ENCODE measurements at places on chromosomes 7 and 10. TPM values are rescaled to one million over a fixed set of nuclear protein-coding genes. Genes with fewer than 3 reads are reported as not detected.

Gene PON1
- 2.3 TPM for polyA plus RNA-seq

Gene PYROXD2
- polyA plus RNA-seq = 14.4 TPM

Gene WDR86
- 12.0 TPM for polyA plus RNA-seq

Gene LIPJ
- polyA plus RNA-seq = 0.10 TPM

Gene ACTL6B
- 2.9 TPM for polyA plus RNA-seq

Gene LGI1
- 3.4 TPM for polyA plus RNA-seq

Gene PIP
- not detected for polyA plus RNA-seq

Gene NACAD
- polyA plus RNA-seq = 7.2 TPM

Gene UCMA
- polyA plus RNA-seq = not detected

Gene LBX1
- polyA plus RNA-seq = 0.03 TPM

Gene ATG9B
- polyA plus RNA-seq = 1.8 TPM

Gene FBH1
- 70.5 TPM for polyA plus RNA-seq

Gene NRG3
- 0.96 TPM for polyA plus RNA-seq

Gene SPDYE6
- 4.3 TPM for polyA plus RNA-seq

Gene FRAT1
- polyA plus RNA-seq = 5.6 TPM

Data from large intestine (tissue), 12 donors.